Cerebellum (tissue), 4 donors: ENCODE measurements at places on chromosomes 13 and 19.

GRCh38 chr13:39684531-39685137, 29.2 kb downstream of the COG6 start:
- DNase-seq = peak; percentile 37

DNA sequence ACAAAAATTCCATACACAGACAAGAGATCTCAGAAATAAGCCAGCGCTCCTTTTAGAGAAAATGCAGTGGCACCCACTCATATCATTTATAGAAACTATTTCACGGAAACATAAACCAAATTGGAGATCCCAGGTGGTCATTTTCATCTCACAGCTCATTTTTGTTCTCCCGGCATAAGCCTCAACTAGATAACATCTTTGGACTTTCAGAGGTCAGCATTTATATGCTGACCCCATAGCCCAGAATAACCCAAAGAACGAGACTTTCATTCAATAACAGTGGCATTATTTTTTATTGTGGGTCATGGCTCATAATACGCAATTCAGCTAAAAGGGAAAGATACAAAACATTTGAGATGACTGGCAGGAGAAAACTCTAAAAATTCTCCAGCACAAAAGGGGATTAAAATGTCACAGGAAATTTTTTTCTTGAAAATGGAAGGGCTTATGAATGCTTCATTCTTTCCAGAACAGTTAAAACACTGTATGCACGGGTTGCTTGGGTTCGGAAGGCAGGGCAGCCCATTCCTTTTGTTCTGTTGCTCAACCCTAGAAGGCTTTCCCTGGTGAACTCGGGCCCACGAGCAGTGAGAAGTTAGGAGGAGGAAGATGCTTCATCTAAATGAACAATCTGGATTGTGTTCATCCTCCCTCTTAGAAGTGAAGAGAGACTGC, 24.0 kb downstream of the STARD13 start:
- no peak for DNase-seq

- no peak for DNase-seq
These were observed 235.6 kb downstream of the SPRY2 start for GRCh38 chr13:80105350-80105749.

DNA sequence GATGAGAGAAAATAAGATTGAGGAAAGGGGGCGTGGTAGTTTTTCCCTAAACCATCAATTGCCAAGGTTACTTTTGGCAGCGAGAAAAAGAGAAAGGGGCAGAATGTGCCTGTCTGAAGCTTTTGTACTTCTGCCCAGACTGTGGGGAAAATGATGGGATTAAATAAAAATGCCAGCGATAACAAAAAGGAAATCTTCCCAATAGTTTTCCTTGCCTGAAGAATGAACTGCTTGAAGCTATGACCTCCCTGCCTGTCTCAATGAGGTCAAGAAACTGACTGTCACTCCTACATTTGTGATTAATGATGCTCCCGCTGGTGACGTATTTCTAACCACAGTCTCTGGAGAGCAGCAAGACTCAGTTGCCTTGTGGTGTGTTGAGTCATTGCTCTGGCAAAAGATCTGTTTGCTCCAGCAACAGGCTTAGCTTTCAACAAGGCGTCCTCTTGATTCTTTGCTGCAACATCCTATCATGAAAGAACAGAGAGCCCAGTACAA, 1051.5 kb downstream of the DIAPH3 start:
- no peak for DNase-seq

DNA sequence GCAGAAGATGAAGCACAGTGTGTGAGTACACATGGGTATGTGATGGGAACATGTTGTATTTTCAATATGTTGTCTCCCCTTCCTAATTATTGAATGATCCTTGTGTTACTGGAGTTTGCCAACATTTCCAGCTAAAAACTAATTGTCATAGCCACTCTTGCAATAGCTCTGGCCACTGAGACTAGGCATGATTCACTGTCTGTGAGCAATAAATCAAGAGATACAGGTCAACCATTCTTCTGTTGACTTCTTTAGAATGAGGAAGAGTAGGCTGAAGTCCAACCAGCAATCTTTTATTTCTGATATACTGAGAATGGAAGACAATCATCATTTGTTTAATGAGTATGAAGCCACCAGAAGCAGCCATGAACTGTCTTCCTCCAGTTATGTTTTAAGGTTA, 413.9 kb downstream of the SLITRK5 start:
- no peak for DNase-seq

GRCh38 chr13:30971575-30971974, 39.1 kb downstream of the TEX26 start:
- DNase-seq = no peak

GRCh38 chr19:47447470-47448359, 24.0 kb downstream of the SLC8A2 start:
- DNase-seq = peak; percentile 68

- no peak for DNase-seq
These were observed 6.9 kb upstream of the ICAM4 start for GRCh38 chr19:10279737-10280442.

- DNase-seq = peak; percentile 27
These were observed 21.4 kb downstream of the MAP4K1 start for GRCh38 chr19:38596057-38596981.

GRCh38 chr19:10655457-10656312, 1.5 kb downstream of the ILF3 start:
- DNase-seq = no peak

DNA sequence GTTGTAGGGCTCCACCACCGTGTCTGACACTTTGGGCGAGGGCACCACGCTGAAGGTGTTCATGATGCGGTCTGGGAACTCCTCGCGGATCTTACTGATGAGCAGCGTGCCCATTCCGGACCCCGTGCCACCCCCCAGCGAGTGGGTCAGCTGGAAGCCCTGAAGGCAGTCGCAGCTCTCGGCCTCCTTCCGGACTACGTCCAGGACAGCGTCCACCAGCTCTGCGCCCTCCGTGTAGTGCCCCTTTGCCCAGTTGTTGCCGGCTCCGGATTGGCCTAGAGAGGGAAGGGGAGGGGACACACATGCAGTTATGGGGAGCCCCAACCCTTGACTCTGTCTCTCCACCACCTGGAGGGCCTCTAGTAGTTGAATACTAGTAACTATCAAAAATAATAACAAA, 6.2 kb downstream of the TUBB4A start:
- DNase-seq = no peak

GRCh38 chr19:15402411-15403150, 16.2 kb downstream of the AKAP8L start:
- peak; percentile 67 for DNase-seq

- DNase-seq = peak; percentile 93
These were observed 1.7 kb downstream of the UBXN6 start for GRCh38 chr19:4455719-4456475.

DNA sequence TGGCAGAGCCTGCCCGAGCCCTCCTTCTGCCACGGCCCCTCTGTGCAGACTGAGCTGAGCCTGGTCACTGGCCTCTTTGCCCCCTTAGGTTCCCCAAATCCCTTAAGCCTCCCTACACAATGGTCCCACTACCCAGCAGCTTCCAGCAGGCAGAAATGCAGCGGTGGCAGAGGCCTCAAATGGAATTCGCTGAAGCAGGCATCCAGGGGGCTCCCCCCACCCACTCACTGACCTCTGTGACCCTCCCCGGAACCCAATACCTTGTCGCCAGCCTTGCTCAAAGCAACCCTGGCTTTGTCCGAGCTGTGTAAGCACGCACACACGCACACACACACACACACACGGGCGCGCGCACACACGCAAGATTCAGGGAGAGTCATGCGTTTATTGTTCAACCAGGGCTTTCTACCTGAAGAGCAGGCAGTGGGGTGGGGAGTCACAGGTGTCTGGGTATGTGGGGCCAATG, at the start of gene LIM2:
TSS of gene LIM2 (minus strand) at position 51 of the 466 bp plus-strand sequence. CDS start 531 bp downstream, outside the sequence.
- DNase-seq = no peak

DNA sequence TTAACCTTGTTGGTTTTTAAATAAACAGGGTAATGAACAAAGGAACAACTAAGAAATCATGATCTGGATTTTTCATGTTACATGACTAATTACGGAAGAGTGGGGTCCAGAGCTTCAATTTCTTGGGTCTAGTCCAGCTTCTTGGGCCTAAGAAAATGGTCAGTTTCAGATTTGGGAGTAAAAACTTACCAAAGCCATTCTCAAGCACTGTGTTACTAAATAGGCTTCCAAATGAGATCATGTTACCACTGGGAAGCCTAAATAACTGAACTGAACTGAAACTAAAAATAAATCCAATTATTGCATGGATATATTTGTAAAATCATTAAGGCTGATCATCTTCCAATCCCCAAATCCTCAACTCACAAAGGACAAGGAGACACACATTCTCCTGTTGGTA, 13.9 kb downstream of the TBC1D4 start:
- DNase-seq = no peak

GRCh38 chr13:27573265-27573664, 47.1 kb downstream of the LNX2 start:
- DNase-seq = no peak

- DNase-seq = no peak
These were observed 12.7 kb downstream of the LSM14A start for GRCh38 chr19:34184880-34185491.

DNA sequence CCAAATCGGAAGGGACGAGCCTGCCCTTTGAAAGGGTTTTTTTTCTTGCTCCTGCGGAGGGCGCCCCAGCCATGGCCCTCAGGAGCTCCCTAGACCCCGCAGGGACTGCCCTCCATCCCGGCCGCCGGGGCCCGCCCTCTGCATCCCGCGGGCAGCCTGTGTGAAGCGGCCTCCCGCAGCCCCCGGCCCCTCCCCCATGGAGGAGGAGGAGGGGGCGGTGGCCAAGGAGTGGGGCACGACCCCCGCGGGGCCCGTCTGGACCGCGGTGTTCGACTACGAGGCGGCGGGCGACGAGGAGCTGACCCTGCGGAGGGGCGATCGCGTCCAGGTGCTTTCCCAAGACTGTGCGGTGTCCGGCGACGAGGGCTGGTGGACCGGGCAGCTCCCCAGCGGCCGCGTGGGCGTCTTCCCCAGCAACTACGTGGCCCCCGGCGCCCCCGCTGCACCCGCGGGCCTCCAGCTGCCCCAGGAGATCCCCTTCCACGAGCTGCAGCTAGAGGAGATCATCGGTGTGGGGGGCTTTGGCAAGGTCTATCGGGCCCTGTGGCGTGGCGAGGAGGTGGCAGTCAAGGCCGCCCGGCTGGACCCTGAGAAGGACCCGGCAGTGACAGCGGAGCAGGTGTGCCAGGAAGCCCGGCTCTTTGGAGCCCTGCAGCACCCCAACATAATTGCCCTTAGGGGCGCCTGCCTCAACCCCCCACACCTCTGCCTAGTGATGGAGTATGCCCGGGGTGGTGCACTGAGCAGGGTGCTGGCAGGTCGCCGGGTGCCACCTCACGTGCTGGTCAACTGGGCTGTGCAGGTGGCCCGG, 815 bp downstream of the MAP3K10 start:
- peak; percentile 40 for DNase-seq

DNA sequence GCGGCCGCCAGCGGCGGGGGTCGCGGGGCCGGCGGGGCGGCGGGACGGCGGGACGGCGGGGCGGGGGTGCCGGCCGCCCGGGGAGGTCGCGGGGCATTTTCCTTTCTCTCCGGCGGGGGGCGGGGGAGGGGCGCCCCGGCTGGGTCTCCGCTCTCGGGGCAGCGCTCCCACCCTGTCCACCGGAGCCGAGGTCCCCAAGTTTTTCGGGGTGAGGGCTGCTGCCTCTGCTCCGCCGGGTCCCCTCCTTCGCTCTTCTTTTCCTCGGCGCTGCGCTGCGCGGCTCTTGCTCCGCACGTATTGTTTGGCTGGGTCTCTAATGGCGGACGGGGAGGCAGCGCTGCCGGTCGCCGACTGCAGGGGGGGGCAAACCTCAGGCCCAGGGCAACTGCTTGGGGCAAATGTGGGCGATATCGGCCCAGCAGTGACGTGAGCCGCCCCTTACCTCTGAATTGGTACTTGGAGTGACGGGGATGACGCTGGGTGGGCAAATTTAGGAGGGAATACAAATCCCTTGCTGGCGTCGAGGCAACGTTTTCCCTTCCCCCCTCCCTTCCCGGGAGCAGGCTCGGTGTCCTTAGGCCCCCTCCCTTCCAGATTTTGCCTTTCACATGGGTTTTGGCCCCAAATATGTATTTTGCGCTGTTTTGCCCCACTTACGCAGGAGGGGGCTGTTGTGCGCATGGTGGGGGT, 759 bp downstream of the ZMYM2 start:
- DNase-seq = peak; percentile 32

DNA sequence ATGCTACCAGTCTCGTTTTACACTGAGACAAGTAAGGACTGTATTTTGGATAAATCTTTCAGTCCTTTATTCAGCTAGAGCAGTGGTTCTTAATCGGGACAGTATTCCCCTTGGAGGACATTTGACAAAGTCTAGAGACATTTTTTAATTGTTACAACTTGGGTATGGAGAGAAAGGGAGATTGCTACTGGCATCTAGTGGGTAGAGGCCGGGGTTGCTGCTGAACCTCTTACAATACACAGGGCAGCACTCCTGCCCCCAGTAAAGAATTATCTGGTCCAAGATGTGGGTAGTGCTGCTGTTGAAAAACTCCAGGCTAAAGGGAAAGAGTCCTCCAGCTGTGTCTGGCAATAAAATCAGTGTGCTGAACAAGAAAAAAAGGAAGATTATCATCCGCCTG, 334.8 kb downstream of the SLC7A1 start:
- no peak for DNase-seq

GRCh38 chr13:114088863-114089262, 43.6 kb downstream of the RASA3 start:
- DNase-seq = no peak

- DNase-seq = no peak
These were observed 86.3 kb downstream of the RNASEH2B start for GRCh38 chr13:50995854-50996253.

DNA sequence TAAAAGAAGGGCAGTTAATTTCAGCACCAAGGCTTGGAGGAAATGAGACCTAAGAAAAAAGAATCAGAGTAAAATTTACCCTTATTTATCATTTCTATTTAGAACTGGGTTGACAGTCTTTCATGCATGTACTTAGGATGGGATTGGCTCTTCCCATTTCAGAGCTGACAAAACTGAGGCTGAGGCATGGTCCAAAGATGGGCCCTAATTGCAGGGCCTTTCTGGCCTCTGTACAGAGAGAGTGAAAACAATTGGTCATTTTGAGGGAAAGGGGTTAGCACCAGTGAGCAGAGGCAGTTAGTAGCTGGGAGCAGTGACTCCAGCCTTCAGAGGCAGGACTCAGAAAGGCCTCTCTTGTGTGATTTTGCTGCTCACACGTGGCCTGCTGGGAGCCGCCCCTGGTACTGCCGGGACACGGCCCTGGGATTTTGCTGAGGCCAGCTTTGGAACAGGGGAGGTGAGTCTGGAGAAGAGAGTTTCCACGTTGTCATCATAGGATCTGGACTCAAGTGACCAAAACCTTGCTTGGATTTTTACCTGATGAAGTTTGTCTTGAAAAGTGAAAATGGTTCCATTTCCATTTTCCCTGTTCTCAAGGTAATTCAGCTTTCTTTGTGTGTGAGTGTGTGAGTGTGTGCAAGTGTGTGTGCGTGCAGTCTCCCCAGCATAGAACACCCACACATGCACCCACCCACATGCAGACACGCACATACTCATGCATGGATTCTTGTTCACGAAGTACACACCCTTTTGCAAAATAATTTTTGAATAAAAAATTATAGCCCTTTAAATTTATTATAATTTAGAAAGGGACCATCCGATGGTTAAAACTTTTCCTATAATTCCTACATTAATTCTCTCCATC, at the start of gene ZNF536:
TSS of gene ZNF536 (plus strand) at position 425 of the 865 bp plus-strand sequence. CDS start 71,179 bp downstream, outside the sequence.
- no peak for DNase-seq

- no peak for DNase-seq
These were observed 10.4 kb downstream of the NUDT19 start for GRCh38 chr19:32702010-32702409.
